ENCODE measurements at places on chromosomes 1 and 21.

DNA sequence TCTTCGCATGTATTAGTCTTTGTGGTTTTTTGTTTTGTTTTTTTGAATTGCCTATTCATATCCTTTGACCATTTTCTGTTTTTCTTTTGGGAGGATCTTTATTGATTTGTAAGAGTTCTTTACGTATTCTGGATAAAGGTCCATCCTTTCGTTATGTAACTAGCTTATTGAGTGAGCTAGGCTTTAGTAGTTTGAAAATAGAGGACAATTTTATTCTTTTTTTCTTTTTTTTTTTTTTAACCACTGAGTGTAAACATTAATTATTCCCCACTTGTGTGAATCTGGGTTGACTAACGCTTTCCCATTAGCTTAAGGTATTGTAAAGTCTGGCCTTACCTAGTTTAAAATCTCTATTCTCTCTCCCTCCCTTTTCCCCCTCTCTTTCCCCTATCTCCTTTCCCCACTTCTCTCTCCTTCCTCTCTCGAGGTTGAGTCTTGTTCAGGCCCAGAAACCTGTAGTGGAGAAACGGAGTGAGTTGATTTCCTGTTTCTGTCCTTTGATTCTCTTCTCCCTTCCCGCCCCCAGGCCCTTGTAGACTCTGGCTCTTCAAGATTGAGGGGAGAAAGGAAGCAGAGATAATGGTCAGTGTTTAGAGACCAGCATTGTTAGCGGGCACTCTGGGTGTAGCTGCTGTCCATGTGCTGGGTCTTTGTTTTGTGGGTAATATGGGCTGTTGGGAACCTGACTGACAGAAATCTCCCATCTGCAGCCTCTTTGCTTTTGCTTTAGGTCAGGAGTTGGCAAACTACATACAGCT is 1.5 kb downstream of the MORC3 start:
- DNase-seq: peak; percentile 58

- peak; percentile 89 for DNase-seq
Observed at GRCh38 chr1:44213222-44214112, at the start of gene DMAP1. TSS of gene DMAP1 (plus strand) at chr1:44213471. CDS start at chr1:44213754, 283 bp downstream.

DNA sequence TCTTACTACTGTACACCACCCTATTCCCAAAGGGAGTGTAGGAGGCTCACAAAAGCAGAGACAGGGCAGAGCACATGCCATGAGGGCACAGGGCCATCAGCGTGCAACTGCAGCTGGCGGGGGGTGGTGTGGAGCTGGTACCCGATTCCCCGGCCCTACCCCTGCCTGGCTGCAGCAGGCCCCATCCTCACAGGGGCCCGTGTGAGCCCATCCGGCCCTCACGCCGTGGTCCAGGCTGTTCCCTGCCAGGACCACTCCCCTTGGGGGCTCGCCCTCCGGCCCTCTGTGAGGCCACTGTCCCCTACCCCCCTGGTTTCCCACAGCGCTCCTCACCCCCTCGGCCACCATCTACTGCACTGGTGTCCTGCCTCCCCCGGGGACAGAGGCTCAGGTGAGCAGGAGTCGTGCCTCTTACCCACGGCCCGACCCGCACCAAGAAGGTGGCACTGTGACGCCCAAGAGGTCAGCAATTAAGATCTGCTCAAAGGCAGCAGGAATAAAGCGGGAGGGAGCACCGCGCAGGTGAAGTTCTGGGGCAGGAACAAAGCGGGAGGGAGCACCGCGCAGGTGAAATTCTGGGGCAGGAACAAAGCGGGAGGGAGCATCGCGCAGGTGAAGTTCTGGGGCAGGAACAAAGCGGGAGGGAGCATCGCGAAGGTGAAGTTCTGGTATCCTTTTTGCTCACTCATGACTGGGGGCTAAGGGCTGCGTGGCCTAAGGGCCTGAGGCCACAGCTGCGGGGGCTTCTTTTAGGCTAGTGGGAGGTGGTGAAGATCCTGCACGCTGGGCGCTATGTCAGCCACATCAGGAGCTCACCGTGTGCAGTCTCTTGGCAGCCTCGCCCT is 3.9 kb downstream of the POFUT2 start:
- no peak for DNase-seq

- peak; percentile 7 for DNase-seq
Observed at GRCh38 chr1:168835176-168835575, 106.2 kb upstream of the DPT start.

GRCh38 chr1:119103764-119104163 is 36.7 kb downstream of the WARS2 start:
- no peak for DNase-seq

- no peak for DNase-seq
Observed at GRCh38 chr1:183418696-183419095, 516 bp upstream of the NMNAT2 start.
